NCI-H2171 (cell line): ENCODE measurements at places on chromosomes 7 and 10.

DNA sequence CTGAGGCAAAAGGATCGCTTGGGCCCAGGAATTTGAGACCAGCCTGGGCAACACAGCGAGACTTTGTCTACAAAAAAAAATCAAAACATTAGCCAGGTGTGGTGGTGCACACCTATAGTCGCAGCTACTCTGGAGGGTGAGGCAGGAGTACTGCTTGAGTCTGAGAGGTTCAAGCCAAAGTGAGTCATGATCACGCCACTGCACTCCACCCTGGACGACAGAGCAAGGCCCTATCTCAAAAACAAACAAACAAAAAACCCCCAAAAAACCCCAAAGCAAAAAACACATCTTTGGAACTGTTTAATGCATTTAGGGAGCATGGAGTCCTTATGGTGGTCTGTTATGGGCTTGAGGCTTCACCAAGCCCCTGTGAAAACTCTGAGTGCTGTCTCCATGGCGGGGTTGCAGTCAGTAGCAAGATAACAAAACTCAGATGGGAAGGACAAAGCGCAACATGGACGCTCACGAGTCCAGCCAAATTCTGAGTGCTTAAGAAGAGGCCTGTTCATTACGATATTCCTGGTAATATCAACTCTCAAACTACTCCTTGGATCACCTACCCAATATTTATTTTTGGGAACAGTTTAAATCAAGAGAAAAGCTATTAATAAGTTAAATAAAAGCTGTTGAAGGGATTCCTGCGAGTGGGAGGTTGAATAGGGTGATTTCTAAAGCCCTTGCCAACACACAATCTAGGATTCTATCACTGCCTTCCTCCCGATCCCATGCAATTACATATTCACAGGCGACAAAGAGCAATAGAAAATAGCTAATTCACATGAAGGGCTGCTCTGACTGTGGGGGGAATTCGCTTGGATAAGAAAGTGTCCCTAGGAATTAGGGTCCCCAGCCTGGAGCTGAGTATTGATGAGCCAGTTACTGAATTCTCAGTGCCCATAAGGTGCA, 123.3 kb downstream of the HIPK2 start:
- DNase-seq = no peak

- DNase-seq = no peak
Measured at GRCh38 chr10:79394664-79395063, 47.4 kb downstream of the PPIF start.

DNA sequence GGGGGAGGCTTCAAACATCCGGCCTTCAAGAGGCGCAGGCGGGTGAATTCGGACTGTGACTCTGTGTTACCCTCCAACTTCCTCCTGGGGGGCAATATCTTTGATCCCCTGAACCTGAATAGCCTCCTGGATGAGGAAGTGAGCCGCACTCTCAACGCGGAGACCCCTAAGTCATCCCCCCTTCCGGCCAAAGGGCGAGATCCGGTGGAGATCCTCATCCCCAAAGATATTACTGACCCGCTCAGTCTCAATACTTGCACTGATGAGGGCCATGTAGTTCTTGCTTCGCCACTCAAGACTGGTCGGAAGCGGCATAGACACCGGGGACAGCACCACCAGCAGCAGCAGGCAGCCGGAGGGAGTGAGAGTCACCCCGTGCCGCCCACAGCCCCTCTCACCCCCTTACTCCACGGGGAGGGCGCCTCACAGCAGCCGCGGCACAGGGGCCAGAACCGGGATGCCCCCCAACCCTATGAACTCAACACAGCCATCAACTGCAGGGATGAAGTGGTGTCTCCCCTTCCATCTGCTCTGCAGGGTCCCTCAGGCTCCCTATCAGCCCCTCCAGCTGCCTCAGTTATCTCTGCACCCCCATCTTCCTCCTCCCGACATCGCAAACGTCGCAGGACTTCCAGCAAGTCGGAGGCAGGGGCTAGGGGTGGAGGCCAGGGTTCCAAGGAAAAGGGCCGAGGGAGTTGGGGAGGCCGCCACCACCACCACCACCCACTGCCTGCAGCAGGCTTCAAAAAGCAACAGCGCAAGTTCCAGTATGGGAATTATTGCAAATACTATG, 1.1 kb downstream of the MEPCE start:
- DNase-seq = no peak

DNA sequence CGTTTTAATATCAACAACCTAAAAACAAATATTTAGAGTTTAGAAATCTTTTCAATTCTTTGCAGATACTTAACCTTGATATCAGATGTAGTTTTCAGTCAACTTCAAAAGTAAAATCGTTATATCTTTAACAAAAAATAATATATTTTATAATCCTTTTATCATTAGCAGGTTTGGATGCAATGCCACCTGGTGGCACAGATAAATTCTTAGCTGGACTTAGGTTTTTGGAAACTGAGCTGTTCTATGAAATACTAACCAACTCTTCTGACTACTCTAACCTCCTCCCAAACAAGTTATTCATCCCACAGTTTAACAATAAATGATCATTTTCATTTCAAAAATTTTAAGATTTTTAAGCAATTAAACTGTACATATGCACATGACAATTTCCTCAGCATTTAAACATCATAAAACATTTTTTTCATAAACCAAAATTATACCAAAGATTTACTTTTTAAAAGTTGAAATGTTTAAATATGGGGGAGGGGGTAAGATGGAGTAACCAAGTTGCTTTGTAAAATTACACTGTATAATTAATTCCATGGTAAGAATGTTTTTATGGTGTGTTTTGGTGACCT, 56.9 kb downstream of the HIBADH start:
- DNase-seq = peak; percentile 11

GRCh38 chr7:26691886-26692285, 172.5 kb downstream of the SKAP2 start:
- DNase-seq = no peak

GRCh38 chr10:5996696-5997095, 19.4 kb upstream of the IL15RA start:
- DNase-seq = no peak
